Cardiac fibroblast (primary cell): ENCODE measurements at places on chromosomes 11 and 22.

GRCh38 chr22:27638329-27639233, 163.0 kb downstream of the MN1 start:
- DNase-seq = no peak

GRCh38 chr11:29005401-29005980, 897.3 kb downstream of the METTL15 start:
- no peak for DNase-seq

DNA sequence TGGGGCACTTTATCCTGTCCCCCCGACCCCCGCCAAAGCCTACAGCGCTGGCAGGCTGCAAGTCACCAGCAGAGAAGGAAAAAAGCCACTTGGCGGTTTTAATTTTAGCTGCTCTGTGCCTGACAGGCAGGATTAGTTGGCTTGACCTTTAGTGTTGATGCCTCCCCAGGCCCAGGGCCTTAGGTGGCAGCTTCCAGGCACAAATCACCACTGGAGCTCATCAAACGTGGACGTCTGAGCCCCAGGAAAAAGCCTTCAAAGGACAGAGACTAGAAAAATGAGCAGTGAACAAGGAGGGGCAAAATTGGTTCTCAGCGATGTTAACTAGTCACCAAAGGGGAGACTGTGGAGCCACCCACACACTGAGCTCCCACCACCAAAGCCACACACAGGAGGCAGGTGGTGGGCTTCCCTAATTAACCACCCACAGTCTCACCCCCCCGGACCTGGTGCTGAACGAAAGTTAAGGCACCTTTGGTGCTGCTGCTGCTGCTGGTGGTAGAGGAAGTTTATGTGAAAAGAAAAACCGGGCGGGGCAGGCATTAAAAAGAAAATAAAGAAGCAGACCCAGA, 4.4 kb upstream of the PYGM start:
- no peak for DNase-seq

- DNase-seq = no peak
Observed at GRCh38 chr22:31945443-31945855, 1.1 kb downstream of the YWHAH start.

GRCh38 chr11:108616549-108616948, 23.0 kb upstream of the EXPH5 start:
- DNase-seq = peak; percentile 96

DNA sequence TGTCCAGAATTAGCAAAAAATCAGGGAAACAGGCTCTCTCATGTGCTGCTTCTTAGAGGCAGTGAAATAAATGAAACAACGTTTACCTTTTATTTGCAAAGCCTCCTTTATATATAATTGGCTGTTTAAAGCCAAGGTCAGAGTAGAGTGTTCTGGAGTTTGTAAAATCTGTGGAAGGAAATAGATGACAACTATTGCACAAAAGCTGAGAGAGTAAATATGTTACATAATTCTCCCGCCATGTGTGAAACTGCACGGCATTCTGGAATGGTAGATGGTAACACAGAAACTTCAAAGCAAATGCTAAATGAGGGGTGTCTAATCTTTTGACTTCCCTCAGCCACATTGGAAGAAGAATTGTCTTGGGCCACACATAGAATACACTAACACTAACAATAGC, 51.5 kb upstream of the FGF3 start:
- DNase-seq = peak; percentile 4

- no peak for DNase-seq
Observed at GRCh38 chr11:69533296-69534165, 52.1 kb downstream of the LINC01488 start.

DNA sequence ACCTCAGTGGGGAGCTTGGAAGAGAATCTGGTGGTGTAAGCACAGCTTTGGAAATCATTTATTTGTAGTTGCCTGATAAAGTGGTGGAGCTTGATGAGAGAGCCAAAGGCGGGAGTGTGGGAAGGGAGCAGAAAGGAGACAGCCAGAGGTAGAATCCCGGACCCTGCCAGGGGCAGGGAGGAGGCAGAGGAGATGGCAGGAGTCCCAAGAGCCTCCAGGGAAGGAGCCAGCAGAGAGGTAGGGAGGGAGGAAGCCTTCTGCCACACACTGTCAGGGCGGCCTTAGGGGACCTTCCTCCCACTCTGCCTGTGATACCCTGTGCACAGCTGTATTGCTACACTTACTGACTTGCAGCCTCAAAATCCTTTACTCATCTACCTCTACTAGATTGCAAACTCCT, 15.4 kb downstream of the SCUBE2 start:
- DNase-seq = no peak

- DNase-seq = no peak
Observed at GRCh38 chr11:113104691-113105251, 143.6 kb downstream of the NCAM1 start.

GRCh38 chr11:69452206-69452987, 29.1 kb upstream of the LINC01488 start:
- DNase-seq = no peak

DNA sequence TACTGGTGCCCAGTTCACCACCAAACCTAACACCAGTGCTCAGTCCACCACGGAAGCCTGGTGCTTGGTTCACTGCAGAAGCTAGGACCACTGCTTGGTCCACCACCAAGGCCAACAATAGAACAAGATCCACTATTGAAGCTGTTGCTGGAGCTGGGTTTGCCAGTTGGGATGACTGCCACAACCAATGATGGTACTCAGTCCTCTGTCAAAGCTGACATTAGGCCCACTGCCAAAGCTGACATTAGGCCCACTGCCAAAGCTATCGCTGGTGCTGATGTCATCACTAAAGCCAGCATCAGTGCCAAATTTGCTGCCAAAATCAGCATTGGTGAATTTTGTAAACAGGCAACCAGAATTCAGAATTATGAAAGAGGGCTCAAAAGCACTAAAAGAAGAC, 1850.2 kb upstream of the RAG2 start:
- DNase-seq = peak; percentile 48

DNA sequence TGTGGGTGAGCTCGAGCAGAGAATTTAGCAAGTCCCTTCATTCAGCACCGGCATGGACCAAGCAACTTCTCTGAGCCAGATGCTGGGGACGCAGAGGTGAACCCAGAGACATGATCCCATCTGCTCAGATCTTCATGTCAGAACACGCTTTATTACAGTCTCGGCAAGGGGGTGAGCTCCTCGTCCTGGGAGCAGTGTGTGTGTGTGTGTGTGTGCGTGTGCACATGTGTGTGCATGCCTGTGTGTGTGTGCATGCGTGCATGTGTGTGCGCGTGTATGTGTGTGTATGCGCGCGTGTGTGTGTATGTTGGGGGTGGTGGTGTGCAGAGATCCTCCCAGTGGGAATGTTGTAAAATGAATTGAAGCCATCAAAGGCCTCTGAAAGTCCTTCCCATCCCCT, 9.8 kb downstream of the MIAT start:
- no peak for DNase-seq

- DNase-seq = no peak
Observed at GRCh38 chr11:68298659-68299516, 13.5 kb upstream of the LRP5 start.

GRCh38 chr22:19359554-19360299, 68.2 kb upstream of the CLTCL1 start:
- DNase-seq = no peak
